ENCODE measurements at places on chromosomes 13 and 19.

DNA sequence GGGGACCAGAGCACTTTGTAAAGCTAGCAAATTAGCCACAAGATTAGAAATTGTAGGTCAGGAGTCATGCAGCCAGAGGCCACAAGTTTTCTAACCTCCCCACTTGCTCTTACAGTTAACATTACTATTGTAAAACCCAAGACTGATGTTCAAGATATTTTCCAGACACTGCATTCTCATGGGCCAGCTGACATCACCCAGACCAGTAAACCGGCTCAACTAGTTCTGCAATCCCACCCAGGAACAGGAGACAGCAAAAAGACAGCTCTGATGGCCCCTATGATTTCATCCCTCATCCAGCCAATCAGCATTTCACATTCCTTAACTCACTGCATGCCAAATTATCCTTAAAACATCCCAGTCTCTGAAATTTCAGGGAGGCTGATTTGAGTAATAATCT lies 178.5 kb downstream of the PRR20E start:
- no peak for DNase-seq

- DNase-seq = no peak
Measured at GRCh38 chr13:93226623-93227279, at the start of gene GPC6. GPC6 (plus strand) TSS chr13:93226807.

- DNase-seq = no peak
Measured at GRCh38 chr13:36685927-36686326, 12.1 kb downstream of the SERTM1 start.

- no peak for DNase-seq
Measured at GRCh38 chr19:45973553-45974338, at the start of gene NOVA2. NOVA2 (minus strand) TSS chr19:45973865; CDS start chr19:45973351, 514 bp downstream.

DNA sequence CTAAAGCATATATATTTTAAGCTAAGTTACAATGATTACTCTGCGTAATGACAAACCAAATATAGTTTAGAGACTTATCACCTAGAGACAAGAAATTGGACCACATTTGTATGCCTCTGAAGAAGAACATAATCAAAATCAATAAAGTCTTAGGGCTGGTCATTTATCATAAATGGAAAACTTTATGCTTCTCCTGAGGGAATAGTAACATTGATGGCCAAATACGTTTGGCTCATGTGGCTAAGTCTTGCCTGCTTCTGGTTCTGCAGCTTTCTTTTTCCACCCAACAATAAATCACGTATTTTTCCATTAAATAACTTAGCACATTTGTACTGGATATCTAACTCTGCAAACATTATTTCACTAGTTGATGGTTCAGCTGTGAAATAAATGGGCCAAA lies 458.4 kb downstream of the SLITRK1 start:
- DNase-seq = no peak

DNA sequence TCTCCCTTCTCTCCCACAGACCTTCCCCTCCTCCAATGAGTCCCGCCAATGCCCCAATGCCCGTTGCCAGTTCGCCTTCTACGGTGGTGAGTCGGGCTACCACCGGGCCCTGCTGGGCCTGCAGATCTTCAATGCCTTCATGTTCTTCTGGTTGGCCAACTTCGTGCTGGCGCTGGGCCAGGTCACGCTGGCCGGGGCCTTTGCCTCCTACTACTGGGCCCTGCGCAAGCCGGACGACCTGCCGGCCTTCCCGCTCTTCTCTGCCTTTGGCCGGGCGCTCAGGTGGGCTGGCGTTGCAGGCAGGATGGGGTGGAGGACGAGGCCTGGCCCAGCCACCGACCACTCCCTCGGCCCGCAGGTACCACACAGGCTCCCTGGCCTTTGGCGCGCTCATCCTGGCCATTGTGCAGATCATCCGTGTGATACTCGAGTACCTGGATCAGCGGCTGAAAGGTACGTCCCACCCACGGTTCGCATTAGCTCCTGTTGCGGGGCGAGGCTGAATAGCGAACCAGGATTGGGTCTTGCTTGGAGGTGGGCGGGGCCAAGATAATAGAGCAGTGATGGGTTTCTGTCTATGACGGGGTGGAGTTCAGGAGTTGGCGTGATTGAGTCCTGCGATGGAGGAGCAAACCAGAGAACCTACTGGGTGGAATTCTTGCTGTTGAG lies 11.1 kb downstream of the SLC44A2 start:
- no peak for DNase-seq

DNA sequence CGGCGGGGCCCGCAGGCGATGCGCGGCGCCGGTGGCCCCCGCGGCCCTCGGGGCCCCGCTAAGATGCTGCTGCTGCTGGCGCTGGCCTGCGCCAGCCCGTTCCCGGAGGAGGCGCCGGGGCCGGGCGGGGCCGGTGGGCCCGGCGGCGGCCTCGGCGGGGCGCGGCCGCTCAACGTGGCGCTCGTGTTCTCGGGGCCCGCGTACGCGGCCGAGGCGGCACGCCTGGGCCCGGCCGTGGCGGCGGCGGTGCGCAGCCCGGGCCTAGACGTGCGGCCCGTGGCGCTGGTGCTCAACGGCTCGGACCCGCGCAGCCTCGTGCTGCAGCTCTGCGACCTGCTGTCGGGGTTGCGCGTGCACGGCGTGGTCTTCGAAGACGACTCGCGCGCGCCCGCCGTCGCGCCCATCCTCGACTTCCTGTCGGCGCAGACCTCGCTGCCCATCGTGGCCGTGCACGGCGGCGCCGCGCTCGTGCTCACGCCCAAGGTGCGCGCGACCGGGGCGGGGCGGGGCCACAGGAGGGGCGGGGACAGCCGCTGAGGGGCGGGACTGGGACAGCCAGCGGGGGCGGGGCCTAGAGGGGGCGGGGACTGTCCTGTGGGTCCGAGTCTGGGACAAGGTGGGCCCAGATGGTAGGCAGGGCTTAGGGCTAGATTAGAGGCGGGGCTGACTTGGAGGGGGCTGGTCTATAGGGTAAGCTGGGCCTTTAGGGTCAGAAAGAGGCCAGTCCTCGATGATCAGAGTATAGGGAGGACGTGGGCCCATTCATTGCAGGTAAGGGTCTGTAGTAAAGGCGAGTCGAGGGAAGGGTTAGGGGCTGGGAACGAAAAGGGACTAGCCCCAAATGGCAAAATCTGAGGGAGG lies 5.1 kb downstream of the GRIN2D start:
- peak; percentile 84 for DNase-seq

GRCh38 chr19:15974856-15975255 lies 26.0 kb downstream of the OR10H4 start:
- DNase-seq = no peak

DNA sequence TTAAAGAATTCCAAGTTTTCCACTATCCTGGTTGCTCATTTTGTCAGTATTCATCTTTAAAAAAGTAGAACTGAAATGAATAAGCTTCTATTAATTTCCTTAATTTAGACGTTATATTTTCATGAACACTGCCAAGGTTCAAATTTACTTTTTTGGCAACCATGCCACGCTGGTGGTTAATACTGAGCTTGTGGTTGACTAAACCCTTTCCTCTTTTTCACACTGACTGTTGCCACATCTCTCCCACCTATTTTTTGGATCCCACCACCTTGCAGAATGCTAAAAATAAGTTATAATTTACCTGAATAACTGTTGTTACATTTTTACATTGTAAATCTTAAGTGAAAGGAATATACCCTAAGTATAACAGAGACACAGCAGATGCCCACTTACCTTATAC lies 45.0 kb downstream of the FLT3 start:
- no peak for DNase-seq

DNA sequence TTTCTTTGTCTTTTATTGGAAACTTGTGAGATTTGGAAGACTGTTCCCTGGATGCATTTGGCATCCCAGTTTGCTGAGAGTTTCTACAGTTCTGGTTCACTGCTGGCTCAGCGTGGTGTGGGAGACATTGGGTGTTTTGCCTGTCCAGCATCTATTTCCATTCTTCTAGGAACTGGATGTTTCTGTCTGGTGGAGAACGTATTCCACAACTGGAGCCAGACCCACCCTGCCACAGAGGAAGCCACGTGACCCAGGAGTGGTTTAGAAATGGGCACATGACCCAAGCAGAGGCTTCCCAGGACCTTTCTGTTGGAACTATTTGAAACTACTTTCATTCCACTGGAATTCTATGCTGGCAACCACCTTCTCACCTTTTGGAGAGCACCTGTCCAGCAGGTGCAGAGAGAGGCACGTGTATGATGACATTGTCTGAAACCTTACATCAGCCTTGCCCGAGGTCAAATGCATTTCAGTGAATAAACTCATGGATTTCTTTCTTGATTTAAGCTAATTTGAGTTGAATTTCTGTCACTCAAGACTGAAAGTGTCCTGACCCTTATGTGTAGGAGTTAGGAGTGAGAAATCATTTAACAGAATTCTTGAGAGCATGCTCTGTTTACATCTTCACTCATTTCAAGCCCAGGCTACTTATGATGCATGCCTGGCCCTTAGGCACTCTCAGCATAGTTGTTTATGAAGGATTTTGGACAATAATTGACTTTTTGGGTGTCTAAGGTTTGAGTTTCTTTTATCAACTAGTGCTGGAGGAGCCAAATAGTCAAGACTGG lies 121.8 kb downstream of the AKAP11 start:
- DNase-seq = no peak

- no peak for DNase-seq
Measured at GRCh38 chr13:76812206-76812897, 73.9 kb downstream of the KCTD12 start.

- no peak for DNase-seq
Measured at GRCh38 chr19:35120898-35121297, 5.3 kb downstream of the FXYD3 start.

DNA sequence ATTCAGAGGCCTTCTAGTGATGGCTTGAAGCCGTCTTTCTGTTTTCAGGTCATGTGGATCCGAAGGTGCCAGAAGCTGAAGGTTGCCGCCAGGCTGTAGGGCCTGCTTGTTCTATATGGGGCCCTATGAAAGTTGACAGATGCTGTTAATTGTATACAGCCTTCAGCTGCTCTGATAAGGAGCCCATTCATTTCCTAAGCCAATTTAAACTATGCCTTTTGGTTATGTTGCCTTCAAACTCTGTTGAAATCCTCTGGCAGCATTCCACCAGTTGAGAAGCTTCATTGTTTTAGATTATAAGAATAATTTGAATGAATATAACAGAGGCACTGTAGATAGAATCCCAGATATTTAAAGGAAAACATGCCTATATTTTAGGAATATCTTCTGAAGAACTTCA lies 34.4 kb downstream of the RAP2A start:
- no peak for DNase-seq

DNA sequence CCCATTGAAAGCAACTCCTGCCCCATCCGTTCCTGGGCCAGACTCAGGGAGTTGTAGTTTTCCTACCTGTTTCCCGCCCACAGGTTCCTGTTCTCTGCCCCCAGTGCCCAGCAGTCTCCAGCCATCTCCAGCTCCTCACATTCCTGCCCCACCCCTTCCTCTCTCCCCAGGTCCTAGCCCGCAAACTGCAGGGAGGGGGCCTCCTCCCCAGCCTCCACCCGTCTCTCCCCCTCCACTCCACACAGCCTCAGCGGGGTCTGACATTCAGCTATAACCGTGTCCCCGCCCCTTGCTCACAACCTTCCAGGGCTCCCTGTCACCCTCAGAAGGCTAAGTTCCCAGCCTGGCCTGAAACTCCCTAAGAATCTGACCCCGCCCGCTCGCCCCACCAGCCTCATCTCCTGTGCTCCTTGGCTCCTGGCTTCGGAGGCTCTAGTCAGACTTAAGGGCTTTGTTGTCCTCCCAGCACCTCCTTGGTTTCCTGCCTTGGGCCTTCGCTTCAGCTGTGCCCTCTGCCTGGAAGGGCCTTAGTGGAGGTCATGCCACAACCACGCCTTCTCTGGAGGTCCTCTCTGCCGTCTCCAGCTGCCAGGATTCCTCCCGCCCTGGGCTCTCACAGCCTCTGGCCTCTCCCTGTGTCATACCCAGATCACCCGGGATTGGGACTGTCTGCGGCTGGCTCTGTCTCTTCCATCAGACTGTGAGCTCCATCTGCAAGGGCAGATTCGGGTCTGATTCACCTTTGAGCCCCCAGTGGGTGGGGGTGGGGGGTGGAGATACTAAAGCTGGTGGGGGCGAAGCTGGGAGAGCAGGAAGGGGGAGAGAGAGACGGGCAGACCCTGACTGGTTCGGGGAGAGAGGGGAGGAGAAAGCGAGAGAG lies 5.1 kb upstream of the SPACA6 start:
- DNase-seq = no peak

DNA sequence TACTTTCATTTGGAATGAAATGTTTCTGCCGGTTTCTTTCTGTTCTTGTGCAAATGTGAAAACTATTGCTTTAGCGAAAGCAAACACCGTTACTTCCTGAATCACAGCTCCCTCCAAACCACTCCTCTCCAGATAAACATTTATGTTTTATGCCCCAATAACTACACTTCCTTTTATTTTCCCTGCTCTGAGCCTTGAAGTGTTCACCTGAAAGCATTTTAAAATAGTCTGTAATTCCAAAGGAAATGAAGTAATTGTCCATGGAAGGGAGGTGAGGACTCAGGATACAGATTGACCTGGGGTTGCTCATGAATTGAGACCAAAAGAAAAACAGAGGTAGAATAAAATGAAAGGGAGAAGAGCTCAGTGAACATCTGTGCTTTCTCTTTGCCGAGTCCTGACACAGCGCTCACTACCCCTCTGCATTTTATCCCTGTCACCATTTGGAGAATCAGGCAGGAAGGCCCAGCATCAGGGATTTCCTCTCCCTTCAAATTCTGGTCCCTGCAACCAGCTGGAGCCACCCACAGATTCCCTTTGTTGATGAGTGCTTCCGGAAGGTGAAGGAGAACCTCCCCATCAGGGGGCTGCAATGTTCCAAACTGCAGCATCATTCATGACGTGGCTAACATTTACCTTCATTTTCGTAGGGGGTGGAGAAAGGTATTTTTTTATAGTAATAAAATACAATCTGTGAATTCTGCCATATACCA lies 171.9 kb downstream of the ITGBL1 start:
- no peak for DNase-seq

- peak; percentile 78 for DNase-seq
Measured at GRCh38 chr19:4186087-4186993, 3.9 kb downstream of the ANKRD24 start.

- DNase-seq = no peak
Measured at GRCh38 chr13:82766732-82767321, 1115.4 kb downstream of the SLITRK1 start.

DNA sequence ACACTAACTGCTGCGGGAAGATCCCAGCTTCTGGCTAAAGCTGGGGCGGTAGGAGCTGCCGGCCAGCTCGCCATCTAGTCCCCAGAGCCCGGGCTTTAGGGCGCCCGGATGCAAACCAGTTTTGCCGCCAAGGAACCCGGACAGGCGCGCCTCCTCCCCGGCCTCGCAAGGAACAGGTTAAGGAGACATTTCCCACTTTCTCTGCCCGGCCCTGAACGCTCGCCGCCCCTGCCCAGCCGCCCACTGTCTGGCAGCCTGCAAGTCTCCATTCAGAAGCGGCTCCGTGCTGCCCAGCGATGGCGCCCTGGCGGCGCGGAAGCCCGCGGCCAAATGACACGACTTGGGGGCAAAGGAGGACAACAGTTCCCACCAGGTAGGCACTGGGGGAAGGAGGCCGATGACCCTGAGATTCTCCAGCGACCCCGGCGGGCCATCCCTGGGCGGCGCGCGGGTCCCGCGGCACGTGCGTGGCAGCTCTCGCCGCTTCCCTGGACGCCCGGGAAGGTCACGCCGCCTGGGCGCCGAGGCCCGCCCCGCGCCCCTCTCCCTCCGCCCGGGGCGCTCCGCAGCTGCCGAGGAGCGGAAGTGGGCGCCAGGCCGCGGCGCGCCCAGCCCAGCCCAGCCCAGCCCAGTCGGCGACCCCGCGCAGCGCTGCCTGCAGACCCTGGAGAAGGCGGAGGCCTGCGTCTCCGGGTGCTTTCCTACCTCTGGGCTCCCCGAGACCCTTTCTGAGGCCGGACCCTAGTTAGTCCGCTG lies 42.2 kb upstream of the HNRNPA1L2 start:
- DNase-seq = no peak

GRCh38 chr19:45474606-45475521 lies 7.1 kb downstream of the FOSB start:
- no peak for DNase-seq
